ENCODE measurements at places on chromosomes 3 and 15.

GRCh38 chr3:42345811-42346210, 64.6 kb downstream of the LYZL4 start:
- no peak for DNase-seq

GRCh38 chr15:60301024-60301423, 96.8 kb downstream of the ANXA2 start:
- no peak for DNase-seq

- DNase-seq = no peak
Measured at GRCh38 chr3:37922721-37923568, 61.3 kb downstream of the CTDSPL start.

GRCh38 chr3:151199554-151200438, 3.2 kb downstream of the GPR171 start:
- DNase-seq = no peak

DNA sequence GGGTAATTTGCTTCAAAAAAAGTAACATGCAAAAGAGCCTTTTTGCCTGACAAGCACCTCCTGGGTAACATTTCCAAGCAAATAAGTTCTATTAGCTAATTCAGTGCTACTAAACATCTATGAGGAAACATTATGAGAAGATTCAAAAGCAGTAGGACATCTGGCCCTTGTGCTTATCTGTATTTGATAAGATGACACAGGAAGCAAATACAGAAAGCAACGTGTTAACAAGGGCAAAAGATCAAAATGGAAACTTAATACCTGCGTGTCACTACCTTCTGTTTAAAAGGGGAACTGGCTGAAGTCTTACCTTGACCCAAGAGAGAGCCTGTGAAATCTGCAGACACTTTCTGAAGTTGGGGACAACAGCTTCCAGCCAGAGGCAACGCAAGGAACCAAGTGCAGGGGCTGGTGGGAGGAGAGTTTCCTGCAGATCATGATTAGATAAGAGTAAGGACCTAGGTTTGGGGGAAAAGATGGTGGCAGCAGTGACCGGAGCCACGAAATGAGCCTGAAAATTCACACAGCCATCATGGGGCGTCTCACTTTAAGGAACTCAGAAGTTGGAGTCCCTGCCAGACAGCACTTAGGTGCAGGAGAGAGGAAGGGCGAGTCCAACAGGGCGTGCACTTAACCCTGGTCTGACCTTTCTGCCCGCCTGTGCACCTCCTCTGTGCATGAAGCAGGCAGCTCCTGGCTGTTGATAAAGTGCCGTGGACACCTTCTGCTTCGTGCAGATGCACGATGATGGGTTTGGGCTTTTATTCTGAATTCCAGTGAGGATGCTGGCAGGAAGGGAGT, 153.6 kb upstream of the BHLHE40 start:
- peak; percentile 33 for DNase-seq

- no peak for DNase-seq
Measured at GRCh38 chr3:492586-493316, 296.2 kb downstream of the CHL1 start.

DNA sequence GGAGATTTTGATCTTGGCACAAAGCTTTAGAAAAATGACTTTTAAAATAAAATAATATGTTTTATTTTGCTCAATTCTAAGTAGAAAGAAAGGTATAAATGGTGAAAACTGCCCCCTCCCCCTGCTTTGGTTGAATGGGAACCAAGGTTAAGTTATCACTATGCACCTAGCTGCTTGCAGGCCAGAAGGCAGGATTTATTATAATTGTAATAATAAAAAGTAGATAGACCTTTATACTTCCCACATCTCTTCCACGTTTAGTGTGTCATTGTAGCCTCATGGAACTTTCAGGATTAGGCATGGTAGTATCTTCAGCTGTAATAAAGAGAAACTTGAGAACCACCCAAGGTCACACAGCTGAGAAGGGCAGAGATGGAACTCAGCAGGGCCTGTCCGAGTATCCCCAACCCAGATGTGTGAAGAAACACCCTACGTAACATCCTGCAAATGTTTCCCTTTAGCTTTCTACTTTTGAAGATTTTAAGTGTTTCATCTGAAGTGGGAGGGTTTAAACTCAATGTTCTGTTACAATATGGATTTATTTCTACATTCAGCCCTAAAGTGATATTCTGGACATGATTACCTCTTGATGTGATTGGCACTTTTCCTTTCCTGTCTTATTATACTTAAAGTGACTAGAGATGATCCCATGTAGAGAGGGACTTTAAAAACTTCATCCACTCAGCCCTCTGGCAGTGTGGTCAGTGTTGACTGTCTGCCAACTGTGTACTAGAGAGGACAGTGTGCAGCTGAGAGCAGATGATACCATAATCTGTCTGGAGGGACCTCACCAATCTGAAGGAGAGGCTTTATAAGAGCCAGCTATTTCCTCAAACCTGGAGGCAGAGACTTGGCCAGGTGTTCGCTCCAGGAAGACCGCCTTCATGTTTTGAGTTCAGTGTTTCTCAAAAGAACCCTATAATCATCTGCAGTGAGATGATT, 282.5 kb upstream of the TRIM42 start:
- DNase-seq = no peak

- no peak for DNase-seq
Measured at GRCh38 chr3:12922881-12923431, 81.6 kb upstream of the RPL32 start.

DNA sequence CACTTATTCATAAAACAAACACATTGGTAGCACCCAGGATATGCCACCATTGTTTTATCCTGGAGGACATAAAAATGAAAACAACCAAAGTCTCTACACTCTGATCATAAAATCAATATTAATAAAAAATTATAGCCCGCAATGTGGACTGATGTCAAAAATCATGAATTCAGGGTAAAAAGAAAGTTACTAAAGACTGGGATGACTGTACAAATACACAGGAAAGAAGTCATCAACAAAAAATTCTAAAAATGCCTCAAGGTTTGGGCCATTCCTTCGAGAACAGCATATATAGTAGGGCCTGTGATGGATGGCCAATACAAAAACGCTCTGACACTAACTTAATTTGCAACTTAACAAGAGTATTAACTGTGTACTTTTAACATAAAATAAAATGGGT, 76.8 kb downstream of the THBS1 start:
- no peak for DNase-seq

DNA sequence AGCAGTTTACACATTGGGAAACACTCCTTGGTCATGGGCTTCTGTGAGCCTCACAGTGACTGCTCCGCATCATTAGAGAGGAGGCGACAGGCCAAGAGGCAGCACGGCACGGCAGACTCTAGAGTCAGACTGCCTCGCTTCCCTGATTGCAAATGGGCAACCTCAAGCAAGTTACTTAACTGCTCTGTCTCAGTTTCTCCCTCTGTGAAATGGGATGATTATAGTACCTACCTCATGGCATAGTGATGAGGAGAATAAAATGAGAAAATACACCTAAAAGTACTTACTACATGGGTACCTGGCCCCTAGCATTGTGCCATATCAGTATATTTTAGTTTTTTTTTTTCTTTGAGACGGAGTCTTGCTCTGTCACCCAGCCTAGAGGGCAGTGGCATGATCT, 4.0 kb upstream of the RCCD1 start:
- DNase-seq = no peak

All from NCI-H460 (cell line).